ENCODE measurements at places on chromosomes 16 and 17.
A peak's percentile ranks its signal among the peaks of the same experiment; 100 is the strongest.

DNA sequence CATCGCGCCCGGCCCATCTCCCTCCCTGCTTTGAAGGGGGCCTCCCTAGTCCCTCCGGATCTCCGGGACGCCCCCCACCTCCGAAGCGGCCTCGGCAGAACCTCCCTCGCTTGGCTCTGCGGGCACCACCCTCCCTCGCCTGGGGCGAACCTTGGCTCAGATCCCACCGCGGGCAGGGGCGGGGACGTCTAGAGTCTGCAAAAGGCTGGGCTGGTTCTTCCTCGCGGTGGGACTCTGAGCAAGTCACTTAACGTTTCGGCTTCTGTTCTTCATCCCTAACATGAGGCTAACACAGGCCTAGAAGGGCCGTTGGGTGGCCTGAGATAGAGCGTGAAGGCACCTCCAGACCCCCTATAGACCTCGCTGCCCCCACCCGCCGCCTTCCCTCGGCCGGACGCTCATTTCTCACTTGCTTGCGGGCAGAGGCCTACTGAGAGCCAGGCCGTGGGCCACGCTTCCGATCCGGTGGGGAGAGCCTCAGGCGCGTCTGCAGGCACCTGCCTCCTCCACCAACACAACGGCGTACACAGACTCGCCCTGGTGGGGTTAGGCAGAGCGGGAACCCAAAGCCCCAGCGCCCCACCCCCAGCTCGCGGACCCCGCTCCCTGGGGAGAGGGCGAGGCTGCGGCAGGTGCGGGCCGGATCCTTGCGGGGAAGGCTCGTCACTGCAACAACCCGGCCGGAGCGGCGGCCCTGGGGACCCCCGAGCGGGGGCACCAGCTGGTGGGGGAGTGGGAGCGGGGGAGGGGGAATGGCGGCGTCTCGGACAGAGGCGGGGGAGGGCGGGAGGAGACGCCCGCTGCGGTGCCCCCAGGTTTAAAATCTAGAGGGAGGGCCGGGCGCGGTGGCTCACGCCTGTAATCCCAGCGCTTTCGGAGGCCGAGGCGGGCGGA, 5.4 kb downstream of the MYO1C start:
- DNase-seq = no peak

GRCh38 chr17:40558300-40558889, 6.9 kb downstream of the CCR7 start:
- DNase-seq = peak; percentile 65

DNA sequence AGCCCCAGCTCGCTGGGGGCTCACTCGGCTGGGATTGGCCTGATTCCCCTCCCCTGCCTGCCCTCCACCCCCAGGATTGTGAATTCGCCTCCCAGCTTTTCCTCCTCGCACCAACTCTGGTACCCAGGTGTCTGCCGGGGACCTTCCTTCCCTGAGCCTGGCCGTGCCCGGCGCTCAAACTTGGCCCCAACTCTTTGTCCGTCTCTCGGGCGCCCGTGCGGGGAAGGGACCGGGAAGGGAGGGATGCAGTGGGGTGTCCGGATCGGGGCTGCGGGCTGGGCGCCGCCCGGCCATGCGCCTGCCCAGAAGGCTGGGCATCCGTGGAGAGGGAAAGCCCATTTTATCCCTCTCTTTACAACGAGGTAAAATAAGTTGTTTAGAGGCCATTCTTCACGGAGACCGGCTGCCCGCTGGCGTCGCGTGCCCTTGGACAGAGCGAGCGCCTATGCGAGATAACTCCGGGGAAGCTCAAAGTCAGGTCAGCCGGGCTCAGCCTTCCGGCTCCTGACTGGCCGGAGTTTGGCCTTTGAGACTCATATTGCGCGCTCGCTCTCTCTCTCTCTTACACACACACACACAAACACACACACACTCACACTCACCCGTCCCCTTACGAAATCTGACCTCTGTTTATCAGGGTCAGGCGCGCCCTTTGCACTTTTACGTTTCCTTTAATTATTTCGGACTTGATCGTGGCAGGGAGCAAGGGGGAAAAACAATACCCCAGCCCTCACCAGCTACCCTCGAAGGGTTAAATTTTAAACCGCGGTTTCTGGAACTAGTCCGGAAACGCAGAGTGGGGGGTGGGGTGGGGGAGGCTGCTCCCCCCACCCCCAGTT, 774 bp upstream of the MAF start:
- DNase-seq = peak; percentile 29

- DNase-seq = no peak
Observed at GRCh38 chr17:550463-551180, 164.0 kb downstream of the VPS53 start.

DNA sequence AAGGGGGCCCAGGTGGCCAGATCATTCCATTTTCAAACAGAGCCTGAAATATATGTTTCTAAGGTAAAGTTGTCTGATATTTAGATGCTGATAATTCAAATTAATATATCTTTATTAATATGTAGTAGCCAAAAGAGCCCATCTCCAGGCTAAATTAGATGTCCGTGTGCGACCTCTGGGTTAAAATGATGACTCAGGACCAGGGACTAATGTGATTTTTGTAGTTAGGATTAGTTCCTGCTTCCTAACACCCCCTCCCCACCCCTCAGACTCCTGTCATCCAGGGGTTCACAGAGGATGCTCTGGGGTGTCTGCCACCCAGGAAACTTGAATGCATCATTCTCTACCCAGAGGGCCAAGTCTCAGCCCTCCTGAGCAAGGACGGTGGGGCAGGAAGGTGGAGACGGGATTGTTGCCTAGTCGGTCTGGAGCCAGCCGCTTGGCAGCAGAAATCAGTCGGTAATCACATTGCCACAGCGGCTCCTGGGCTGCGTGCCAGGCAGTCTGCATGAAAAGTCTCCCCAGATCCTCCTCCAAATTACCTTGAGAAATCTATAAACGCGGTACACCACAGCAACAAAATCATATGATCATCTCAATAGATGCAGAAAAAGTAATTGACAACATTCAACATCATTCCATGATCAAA, 29.8 kb downstream of the CNGB1 start:
- no peak for DNase-seq

GRCh38 chr16:75647112-75647491, 363 bp downstream of the KARS1 start:
- no peak for DNase-seq

DNA sequence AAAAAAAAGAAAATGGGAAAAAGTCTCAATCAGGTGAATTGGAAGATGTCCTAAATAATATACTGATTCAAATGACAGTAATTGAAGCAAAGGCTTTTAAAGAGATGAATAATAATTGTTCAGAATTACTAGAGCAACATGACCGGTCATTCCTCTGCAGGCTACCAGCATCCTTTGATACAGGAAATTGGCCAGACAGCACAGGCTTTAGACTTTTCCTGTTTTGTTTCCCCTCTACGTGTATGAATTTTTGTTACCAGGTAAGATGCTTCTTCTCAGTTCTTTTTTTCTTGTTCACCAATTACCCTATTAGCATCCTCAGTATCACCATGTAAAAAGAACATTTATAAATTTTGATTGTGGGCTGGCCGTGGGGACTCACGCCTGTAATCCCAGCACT, 77.5 kb downstream of the RPGRIP1L start:
- no peak for DNase-seq

- DNase-seq = no peak
Observed at GRCh38 chr17:50758524-50758923, 8.8 kb downstream of the ANKRD40CL start.

DNA sequence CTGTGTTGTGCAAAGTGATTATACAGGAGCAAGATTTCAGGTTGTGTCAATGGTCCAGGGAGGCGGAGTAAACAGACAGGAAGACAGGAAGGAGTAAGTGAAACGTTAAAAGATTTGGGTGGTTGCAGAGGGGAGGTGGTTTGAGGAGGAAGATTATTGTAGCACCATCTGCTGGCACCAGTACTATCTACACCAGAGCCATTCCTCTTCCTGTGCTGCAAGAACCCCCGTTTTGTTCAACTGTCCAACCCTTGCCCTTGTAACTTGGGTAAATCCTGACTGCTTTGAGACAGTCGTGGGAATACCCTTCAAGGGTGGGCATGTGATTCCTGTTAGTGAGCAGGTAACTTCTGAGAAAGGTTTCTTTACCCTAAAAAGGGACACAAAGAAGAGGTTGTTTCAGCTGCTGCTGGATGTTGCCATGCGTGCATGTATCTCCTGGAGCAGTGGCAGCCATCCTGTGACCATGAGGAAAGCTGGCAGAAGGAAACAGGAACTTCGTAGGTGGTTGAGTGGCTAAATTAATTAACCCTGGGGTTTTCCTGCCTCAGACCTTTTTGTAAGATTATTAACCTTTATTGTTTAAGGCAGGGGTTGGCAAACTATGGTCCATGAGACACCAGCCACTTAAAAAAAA, 124.1 kb downstream of the PRKCA start:
- peak; percentile 45 for DNase-seq

DNA sequence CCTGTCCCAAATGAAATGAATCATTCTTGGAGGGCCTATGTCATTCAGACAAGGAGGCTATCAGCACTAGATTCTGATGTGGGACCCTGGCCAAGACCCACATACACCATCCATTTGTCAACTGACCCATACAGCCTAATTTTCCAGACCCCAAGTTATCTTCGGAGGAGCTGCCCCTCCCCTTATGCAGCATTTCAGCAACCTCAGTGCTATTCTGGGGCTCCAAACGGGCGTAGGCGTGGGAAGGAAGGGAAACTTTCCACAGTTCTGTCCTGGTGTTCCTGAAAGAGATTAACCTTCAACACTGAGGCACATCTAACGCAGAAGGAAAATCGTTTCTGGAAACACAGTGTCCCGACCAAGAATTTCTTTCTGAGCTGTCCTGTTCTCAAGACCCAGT, 86.7 kb downstream of the MYH11 start:
- DNase-seq = no peak

DNA sequence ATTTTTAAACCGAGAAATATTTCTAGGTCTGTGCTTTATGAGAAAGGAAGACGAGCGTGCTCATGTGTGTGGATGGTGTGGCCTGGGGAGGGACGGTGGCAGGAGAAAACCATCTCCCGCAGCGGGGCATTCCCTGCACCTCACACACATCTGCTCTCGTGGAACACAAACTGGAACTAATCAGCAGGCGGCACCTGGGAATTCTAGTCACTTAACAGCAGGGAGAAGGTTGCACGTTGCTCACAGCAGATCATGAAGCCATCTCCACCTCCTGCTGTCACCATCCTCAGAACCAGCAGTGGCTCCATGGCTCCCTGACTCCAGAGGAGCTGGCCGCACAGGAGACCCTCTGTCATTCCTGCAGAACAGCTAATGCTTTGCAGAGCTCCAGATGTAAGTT, 35.2 kb downstream of the ADCY9 start:
- peak; percentile 83 for DNase-seq

DNA sequence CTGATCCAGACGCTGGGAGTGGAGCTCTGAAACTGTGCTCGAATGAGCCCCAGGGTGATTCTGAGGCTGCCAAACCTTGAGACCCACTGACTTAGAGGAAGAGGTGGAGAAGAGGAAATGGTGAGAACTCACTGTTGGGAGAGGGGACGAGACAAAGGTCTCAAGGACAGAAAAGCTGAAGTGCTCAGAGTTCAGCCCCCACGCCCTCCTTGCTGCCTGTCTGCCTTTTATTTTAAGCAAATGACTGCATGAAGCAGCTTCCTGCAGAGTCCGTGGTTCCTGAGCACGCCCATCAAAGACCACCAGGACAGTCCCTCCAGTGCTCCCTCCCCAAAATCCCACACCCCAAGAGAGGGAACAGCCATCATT, 20.4 kb downstream of the COTL1 start:
- no peak for DNase-seq

DNA sequence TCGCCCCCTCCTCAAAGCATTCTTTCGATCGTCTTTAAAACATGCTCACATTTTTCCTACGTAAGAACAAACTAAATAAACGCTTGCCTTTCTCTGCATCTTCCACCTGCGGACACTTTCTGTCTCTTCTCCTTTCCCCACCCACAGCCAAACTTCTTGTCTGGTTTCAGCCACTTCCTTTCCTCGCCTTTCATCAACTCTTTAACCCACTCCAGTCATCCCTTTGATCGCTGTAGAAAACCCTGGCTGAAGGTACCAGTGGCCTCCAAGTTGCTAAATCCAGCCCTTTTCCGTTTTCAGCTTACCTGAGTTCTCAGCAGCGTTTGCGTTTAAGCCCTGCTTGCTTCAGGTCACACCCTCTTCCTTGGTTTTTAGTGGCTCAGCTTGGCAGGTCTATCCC, 483 bp downstream of the RPA1 start:
- no peak for DNase-seq

DNA sequence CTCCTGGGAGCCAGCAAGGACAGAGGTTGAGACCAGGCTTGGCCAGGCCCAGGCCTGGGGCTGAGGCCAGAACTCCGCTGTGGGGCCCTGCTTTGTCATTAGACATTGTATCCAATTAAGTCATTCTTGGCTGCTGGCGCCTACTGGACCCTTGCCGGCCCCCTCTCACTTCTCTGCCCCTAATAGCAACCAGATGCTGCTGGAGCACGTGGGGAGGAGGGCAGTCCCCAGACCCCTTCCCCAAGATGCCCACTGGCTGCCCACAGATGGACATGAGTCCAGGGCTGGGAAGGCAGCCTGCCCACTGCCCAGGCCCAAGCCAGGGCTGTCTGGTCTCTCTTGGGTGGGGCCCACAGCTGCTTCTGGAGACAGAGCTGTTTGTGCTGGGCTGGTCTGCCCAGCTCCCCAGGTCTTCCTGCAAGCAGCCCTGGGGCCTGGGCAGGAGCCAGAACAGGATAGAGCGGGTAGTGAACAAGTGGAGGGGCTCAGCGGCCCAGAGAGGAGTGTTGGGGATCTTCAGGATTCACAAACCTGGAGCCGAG, 7.8 kb downstream of the PLXDC1 start:
- no peak for DNase-seq

DNA sequence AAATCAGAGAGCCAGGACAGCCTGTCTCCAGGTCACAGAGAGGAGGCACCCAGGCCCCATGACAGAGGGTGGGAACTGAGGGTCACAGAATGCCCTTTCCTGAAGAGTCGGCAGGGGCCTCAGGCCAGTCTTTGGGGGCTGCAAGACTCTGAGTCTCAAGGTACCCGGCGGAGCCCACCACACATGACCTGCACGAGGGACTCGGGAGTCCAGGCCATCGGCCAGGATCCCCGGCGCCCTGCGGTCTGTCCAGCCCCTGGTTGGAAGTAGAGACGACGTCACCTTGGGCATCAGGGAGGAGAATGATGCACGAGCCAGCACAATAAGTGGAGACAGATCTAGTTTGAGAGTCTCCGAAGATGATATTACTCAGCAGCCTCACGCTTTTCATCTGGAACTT, 234.7 kb upstream of the SDK2 start:
- DNase-seq = no peak

DNA sequence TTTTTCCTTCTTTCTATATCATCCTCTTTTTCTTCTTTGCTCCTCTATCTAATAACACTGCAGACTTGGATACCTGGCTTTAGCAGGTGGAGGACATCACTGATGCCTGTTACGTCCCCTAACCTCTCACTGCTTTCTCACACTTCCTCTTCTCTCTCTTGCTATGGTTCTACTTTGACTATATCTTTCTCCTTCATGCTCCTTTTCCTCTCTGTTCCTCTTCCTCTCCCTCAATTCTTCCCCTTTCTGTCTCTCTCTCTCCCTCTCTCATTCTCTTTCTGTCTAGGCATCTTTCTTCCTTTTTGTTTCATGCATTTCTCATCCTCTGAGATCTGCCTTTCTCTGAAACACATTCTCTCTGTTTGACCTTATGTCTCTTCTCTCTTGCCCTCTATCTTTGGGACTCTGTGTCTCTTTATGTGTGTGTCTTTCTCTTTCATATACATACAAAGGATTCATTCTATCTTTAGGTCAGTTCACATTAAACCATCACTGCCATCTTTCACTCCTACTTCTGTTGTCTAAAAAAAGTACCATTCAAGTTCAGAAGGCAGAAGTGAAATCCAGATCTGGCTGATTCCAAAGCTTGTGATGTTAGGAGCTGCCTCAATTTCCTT, 353.7 kb downstream of the SHISA9 start:
- DNase-seq = no peak

- DNase-seq = no peak
Observed at GRCh38 chr17:14204546-14204945, 32.1 kb downstream of the CDRT15 start.

GRCh38 chr16:79188115-79188738, 412.3 kb downstream of the MAF start:
- no peak for DNase-seq
